Neural cell (in vitro differentiated cells): ENCODE measurements at places on chromosomes 5 and 9. TPM values are rescaled to one million over a fixed set of nuclear protein-coding genes. Genes with fewer than 3 reads are reported as not detected.

Gene OCLN
- 6.5 and 7.5 TPM in 2 replicates for polyA plus RNA-seq

Gene IFNA13
- not detected in 2 replicates for polyA plus RNA-seq

Gene CYSRT1
- 1.3 and 3.3 TPM in 2 replicates for polyA plus RNA-seq

Gene ZFP37
- 28.2 and 35.4 TPM in 2 replicates for polyA plus RNA-seq

Gene SLC45A2
- polyA plus RNA-seq: 1.2 and 6.2 TPM in 2 replicates

Gene BTNL3
- not detected in 2 replicates for polyA plus RNA-seq

Gene ITGA1
- polyA plus RNA-seq: 0.10 and 0.15 TPM in 2 replicates
